Caco-2 (cell line): ENCODE measurements at places on chromosomes 5 and 9. TPM values are rescaled to one million over a fixed set of nuclear protein-coding genes. Genes with fewer than 3 reads are reported as not detected.

GRCh38 chr5:91357806-91358205 is 25.3 kb downstream of the ARRDC3 start:
- no peak for DNase-seq

LCN1 gene
- not detected in 2 replicates for total RNA-seq

FSTL4 gene
- total RNA-seq: 2.5 and 2.7 TPM in 2 replicates

DNA sequence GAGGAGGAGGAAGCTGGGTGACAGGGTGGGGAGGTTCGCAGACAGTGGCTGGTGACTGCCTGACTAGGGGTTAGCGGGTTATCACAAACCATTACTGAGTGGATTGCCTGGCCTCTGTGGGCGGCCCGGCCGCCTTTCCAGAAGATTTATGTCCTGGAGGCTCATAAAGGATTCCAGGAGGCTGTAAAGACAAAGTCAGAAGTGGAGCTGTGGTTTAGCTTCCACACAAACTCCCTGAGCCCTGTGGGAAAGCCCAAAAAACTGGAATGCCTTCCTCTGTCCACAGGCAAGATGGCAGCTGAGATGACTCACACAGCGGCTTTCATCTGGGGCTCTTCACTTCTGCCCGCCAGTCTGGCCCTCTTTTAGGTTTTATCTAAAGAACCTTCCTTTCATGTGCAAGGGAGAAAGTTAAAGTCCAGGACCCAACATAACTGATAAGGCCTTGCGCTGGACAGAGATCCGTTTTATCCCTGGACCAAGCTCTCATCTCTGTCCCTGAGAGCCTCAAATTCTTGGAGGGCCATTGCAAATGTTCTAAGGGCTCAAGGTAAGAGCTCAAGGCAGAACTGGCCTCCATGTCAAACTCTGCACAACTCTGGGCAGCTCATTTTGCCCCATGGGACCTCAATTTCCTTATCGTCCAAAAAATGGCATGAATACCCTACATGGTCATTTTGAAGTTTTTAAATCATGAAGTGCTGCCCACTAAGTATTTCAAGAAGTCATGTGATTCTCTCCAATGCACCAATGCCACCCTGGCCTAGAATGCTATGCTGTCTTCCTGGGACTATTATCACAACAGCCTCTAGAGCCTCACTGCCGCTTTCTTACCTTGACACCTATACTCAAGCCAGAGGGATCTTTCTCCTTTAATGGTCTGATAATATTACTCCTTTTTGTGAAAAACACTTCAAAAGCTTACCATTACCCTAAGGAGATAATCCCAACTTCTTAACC is 249.4 kb upstream of the TRIM32 start:
- DNase-seq: peak; percentile 20

GRCh38 chr5:133116601-133117000 is 64.8 kb downstream of the HSPA4 start:
- DNase-seq: no peak

SLC6A7 gene
- not detected in 2 replicates for total RNA-seq

GRCh38 chr5:54309691-54310432 is 511 bp downstream of the ARL15 start:
- peak; percentile 46 for DNase-seq

- peak; percentile 78 for DNase-seq
These were observed 13.3 kb upstream of the RNF130 start for GRCh38 chr5:180084638-180085561.

DNA sequence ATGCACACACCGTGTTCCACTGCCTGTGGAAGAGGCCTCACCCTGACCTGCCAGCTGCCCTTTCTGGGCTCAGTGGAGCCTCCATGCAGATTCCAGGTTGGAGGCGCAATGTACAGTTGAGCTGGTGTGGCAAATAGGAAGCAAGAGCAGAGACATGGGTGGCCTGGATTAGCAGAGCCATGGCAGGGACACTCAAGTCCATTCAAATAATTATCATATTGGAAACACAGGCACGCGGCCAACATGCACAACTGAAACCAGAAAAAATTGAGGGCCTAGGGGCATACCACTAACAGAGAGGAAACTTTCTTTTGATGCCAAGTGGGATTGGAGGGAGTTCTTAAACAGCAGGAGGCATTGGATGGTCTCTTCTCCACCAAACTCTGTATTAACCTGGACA is 35.8 kb downstream of the OTULINL start:
- DNase-seq: no peak

DNA sequence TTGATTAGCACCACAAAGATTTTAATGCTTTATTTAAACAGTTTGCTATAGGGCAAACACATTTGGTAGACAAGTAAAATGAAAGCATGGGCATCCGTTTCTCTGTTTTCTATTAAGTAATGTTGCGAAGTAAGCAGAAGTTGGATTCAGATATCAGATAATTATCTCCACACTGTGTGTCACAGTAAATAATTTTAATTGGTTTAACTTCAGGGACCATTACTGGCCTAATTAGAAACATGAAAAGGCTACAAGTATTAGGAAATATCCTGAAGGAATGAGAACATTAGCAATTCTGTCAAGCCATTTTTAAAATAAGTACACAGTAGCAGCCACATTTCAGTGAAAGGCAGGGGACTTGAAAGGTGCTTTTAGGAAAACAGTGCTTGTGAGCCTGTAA is 975.4 kb downstream of the NR2F1-AS1 start:
- no peak for DNase-seq

DNA sequence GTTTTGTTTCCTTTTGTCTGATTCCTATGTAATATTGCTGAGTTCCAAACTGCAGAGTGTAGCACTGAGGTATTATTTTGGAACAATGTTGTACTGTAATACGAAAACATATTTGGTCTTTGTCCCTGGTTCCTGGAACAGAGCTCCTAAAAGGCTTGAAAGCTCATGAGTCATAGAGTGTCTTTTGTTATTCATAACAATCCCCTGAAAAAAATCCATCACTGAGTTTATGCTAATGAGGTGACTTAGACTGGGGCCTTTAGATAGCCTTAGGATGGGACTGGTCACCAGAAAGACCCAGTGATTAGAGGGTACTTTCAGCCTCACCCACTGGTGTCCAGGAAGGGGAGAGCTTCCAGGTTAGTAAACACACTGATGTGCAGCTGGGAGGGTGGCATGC is 132.7 kb upstream of the POU5F2 start:
- DNase-seq: no peak

DNA sequence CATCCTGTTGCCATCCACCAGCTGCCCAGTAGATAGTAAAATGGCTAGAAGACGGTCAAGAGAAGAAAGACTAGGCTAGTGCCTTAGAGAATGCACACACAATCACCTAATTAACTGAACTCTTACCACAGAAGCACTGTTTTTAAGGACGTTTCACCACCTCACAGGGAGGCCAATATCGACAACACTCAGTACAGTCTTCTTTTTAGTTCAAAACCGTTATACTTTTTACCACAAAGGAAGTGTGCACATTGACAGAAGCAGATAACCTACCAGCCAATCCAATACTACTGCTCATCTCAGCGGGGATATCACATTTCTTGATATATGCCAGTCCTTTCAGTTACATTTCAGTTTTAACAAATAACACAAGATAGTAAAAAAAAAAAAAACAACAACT is 122.3 kb downstream of the GNAQ start:
- no peak for DNase-seq

GABRA1 gene
- not detected in 2 replicates for total RNA-seq

DNA sequence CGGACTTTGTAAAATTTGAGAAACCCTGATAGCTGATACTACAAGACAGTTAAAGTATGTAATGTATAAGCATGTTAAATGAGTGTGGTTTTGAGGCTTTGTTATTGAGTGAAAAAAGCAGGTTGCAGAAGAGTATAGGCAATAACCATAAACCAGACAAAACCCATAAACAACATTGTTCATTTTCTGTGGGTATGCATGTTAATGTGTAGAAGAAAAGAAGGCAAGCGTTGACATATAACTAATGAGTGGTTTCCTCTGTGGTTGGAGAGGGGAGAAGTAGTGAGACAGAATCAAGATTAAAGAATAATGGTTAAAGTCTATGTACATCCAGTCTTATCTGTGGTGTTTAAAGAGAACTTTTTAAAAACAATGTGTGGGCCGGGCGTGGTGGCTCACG is 26.2 kb downstream of the RAD23B start:
- DNase-seq: no peak

DNA sequence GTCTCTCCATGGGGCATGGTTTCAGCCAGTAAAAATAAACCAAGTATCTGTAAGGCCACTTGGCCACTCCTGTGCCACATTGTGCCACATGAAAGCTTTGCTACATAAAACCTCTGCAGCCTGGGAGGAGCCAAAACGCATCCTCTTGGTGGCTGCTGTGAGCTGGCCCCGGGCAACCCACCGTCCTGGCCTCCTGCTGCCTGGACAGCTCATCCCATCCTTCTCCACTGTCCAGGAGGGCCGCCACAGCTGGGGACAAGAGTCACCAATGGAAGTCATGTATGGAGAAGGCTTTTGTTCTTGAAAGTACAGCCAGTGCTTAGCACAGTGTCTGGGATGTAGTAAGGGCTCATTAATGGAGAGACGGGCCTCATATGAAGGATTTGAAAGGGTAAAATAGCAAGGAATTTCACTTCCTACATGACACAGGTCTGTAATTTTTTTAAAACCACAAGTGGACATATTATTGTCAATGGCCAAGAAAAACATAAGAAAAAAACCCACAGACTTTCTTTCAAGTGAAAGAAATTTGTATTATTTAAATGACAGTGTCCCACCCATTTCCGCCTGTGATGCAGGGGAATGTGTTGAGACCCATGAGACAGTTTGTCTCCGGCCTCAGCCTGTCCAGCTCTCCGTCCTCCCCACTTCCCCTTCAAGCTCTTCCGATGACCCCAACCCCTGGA is 6.6 kb downstream of the PTGES start:
- no peak for DNase-seq

DNA sequence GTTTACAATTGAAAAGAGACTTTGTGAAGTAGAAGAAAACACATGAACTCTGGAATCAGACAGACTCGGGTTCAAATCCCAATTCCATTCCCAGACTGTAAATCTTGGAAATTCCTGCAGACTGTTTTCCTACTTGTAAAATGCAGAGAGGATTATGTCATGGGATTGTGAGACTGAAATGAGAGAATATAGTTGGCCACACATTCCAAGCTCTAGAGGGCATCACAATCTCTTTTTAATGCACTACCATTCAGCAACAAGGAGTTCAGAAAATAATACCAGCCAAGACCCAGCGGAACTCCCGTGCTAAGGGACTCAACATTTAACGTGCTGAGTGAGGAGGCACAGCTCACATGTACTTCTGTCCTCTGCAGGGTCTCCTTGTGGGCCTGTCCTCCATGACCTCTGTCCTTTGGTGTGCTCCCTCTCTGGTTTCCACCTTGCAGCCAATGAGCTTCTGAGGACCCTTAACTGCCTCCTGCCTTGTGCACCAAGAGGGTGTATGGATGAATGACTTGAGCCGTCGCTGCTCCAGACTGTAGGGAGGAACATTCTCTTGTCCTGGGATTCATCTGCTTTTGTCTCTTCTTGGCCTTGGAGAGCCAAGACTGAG is 263.5 kb downstream of the NTRK2 start:
- DNase-seq: no peak

- DNase-seq: no peak
These were observed 539.1 kb downstream of the CDK5RAP2 start for GRCh38 chr9:120040896-120041295.

C1QTNF2 gene
- total RNA-seq: 0.16 TPM in 1 of 2 replicates, not detected in the other

- DNase-seq: no peak
These were observed 41.9 kb downstream of the MTRR start for GRCh38 chr5:7910738-7911428.

DNA sequence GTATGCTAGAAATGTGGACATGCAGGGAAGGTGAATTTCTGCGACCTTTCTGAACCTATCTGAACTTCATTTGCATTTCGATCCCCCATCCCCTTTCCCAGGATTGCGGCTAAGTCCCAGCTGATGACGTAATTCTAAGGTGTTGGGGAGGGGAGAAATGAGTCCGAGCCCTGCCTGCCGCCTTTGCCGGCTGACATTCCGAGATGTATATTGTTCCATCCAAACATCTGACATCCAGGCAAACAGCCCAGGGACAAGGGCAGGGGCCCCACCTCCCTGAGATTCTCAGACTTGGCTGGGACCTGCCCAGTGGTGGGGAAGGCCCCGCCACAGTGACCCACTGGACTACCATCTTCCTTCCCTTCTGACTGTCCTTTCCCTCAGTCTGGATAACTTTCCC is 494.6 kb downstream of the ENC1 start:
- DNase-seq: no peak
